ENCODE measurements at places on chromosomes 1 and 21. TPM values are rescaled to one million over a fixed set of nuclear protein-coding genes. Genes with fewer than 3 reads are reported as not detected.

The PIP5K1A gene
- 48.0 TPM for total RNA-seq

DNA sequence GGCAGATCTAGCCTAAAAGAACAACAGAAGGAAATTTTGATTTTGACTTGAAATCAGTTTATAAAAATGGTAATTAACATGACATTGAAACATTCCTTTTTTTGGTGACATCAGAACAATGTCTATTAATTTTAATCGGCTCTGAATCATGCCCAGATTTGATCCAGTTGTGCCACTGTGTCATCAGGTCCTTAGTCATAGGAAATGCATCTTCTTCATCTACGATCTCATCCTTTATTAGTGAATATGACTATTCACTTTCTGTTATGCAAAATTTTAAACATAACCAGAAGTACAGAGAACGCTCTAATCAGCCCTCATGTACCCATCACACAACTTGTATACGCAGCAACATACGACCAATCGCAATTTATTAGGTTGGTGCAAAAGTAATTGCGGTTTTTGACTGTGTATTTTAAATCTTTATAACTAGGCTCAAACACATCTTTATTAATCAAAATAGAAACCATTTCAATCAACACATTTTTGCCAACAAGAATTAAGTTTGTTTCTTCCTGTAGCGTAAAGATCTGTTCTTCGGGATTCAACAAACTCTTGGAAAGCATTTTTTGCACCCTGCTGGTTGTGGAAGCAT lies 40.3 kb upstream of the TLR5 start:
- H3K27me3 ChIP-seq = no peaks in the 10 kb centered on the region
- no peaks in the 10 kb centered on the region for H3K36me3 ChIP-seq
- no peak overlapping the region for H3K27ac ChIP-seq
- no peak overlapping the region for H3K4me3 ChIP-seq

DNA sequence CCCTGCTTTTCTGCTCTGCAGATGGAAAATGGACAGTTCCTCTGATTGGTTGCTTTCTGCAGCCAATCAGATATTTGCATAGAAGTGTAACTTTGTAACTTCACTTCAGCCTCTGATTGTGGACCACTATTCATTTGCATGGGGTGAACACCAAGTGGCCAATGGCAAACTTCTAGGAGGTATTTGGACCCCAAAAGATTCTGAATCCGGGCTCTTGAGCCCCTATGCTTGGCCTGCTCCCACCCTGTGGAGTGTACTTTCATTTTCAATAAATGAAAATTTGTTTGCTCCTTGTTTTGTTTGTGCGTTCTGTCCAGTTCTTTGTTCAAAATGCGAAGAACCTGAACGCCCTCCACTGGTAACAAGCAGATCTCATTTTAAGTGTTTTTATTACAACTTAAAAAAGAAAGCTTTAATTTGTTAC lies 6.4 kb upstream of the GSTM4 start:
- peak overlapping the region; percentile 4 for H3K4me3 ChIP-seq
- H3K27ac ChIP-seq = no peak overlapping the region
- no peak for DNase-seq
- H3K4me1 ChIP-seq = no peaks in the 10 kb centered on the region

DNA sequence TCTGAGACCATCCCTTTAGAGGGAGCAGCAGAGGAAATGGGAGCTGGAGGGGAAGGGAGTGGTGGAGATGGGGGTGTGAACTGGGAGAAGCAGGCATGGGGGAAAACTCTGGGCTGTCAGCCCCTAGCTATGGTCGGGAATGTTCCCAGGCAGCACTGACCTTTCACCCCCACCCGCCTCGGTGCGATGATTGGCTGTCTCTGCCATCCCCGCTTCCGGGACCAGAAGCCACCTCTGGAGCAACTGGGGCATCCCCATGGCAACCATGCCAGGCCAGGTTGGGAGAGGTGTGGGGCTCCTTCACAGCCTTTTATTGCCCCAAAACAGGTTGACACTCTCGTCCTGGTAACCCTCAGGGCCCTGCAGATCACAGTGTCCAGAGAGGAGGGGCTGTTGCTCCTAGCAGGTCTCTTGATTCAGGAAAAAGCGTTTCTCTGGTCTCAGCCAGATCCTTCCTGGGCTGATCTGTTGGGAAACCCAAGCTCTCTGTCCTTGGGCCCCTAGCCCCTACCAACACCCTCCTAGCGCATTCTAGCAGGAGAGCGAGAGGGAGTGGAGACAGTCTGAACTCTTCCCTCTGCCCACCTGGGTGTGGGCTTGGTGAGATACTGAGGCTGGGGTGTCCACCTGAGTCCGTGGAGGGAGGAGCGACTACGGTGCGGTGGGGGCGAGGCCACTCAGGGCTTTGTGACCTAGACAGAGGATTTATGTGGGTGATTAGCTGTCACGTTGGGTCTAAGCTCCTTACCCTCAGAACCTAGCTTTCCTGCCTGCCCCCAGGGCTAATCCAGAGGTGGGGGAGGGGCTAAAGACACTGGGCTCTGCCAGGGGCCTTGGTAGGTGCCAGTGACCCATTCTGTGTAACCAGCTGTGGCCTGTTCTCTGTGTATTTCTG lies 12.2 kb upstream of the SLC6A9 start:
- H3K4me3 ChIP-seq = no peak overlapping the region
- no peaks in the 10 kb centered on the region for H3K36me3 ChIP-seq
- H3K4me1 ChIP-seq = no peaks in the 10 kb centered on the region
- no peak for DNase-seq

GRCh38 chr1:40315795-40316594 lies 1.1 kb downstream of the COL9A2 start:
- peak overlapping the region; percentile 69 for H3K27ac ChIP-seq
- DNase-seq = peak; percentile 84
- peaks cover 60% of the 10 kb centered on the region for H3K4me1 ChIP-seq
- peaks cover 31% of the 10 kb centered on the region for H3K27me3 ChIP-seq
- peak overlapping the region; percentile 54 for H3K4me3 ChIP-seq
- H3K36me3 ChIP-seq = no peaks in the 10 kb centered on the region

Measured in spleen (tissue), 13 donors.